ENCODE measurements at places on chromosomes 11 and 22.

- no peak for DNase-seq
These were observed 210.3 kb downstream of the DDX10 start for GRCh38 chr11:108875134-108875533.

- DNase-seq = no peak
These were observed 36.4 kb upstream of the CWF19L2 start for GRCh38 chr11:107494055-107494454.

- DNase-seq = no peak
These were observed 46.4 kb upstream of the ALX4 start for GRCh38 chr11:44356351-44356750.

DNA sequence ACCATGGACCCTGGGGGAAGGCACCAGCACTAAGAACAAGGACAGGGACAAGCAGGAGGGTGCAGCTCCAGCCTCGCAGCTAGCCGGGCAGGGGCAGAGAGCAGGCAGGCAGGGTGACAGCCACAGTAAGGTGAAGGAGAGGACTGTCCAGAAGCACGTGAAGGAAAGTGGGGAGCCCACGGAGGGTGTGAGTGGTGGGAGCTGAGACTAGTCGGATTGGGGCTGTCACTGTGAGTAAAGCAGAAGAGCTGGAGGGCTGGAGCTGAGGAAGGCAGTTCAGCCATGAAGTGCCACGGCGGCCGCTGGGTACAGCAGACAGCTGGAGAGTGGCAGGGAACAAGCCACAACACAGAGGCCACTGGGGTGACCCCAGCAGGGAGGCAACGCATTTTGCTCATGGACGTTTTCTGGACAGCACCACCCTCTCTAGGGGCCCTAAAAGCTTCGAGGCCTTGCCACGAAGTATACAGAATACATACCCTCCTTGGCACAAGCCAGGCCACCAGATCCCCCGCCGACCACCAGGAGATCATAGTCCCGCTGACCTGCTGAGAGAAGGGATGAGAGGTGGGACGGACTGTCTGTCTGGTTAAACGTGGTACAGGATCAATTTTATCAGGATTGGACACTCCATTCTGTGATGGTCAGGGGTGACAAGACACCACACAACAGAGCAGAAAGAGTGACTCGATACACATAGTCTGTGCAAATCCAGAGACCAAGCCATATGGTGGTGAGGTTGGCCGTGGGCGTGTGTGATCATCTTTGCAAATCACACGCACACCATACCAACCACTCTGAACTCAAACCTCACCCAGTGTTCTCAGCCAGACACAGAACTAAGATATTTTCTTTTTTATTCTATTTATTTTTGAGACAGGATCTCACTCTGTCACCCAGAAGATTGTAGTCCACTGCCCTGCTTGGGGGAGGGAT lies 10.8 kb upstream of the COMT start:
- DNase-seq = no peak

GRCh38 chr22:44709881-44710392 lies 7.9 kb downstream of the PRR5 start:
- peak; percentile 32 for DNase-seq

GRCh38 chr11:2549876-2550605 lies 105.2 kb downstream of the KCNQ1 start:
- no peak for DNase-seq

DNA sequence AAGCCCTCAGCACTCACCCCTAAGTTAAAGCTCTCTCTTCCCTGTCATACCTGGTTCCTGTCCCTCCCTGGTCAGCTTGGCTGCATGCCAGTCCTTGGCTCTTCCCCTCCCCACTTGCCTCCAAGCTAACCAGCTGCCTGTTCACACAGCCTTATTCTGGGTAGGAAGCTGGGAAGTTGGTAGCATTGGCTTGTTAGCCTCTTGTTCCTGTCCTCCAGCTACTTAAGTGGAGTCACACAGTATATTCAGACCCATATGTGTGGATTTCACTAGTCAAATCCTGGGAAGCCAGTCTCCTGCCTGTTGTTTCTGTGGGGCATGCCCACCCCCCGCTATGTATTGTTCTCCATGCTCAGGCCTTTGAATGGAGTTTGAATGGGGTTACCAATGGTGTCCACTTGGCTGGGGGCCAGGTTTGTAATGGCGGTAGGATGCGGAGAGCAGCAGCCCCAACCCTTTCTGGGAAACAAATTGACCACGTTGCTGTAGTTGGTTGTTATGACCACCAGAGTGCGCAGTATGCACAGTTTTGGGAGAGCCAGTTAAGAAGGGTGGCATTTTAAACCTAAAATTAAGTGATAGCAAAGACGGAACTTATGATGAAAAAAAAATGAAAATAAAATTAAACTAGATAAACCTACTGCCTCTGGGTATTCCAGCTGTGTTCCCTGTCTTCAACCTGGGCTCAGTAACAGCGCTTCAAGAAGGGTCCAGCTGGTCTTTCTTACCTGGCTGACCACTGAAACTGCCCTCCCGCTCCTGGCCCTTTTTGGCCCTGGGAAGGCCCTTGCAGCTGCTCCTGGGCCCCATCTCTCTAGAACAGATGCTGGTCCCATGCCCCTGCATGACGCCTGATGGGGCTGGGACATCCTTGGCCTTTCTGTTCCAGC lies 10.7 kb upstream of the RPS3 start:
- peak; percentile 80 for DNase-seq

- no peak for DNase-seq
These were observed 1.5 kb downstream of the MAPK8IP1 start for GRCh38 chr11:45886816-45887520.

DNA sequence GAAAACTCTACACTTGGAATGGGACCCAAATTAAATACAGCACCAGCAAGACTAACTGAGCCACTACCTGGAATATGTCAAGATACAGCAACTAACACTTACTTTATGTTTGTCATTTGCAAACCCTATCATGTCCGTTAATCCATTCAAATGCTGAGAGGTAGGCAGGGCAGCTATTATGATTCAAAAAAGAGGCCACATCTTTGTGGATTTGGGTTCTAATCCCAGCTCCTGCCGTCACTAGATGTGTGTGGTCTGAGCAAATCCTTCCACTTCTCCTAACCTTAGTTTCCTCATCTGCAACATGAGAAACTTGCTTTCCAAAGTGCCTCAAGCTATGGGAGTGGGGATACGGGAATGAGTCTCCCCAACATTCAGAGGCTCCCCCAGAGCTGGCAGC lies 24.2 kb downstream of the FLI1 start:
- DNase-seq = no peak

GRCh38 chr11:4025248-4025966 lies 69.2 kb upstream of the RRM1 start:
- no peak for DNase-seq
